ENCODE measurements at places on chromosomes 13 and 19. TPM values are rescaled to one million over a fixed set of nuclear protein-coding genes. Genes with fewer than 3 reads are reported as not detected.

Gene LILRA1
- total RNA-seq, result not detected

Gene ZNF730
- 2.4 TPM for total RNA-seq

DNA sequence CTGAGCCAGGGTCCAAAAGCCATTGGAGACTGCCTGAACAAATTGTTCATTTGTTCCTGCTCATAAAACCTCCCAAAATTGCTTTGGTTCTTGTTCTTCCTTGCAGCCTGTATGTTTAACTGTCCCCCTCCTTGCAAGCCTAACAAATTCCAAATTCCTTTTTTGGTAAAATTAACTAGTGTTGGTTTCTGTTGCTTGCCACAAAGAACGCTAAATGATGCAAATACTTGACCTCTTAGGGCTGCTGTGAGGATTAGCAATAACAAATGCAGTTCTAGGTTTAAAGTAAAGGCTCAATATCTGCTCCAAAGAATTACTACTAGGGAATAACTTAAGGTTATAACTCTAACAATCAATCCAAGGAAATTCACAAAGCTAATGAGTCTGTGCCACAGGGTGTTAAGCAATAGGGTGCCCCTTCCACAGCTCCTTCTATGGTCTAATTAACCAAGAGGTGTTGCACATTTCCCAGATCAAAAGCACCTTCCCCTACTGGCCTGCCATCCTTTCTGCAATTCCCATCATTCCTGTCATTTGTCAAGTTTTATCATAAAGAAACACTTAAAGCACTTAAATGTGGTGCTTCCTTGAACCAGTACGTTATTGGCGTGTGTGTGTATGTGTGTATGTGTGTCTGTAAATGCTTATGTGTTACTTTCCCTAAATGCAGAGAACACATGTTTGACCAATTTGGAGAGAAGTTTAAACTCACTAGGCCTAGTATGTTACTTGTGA lies 110.2 kb downstream of the RAP2A start:
- DNase-seq, result no peak
- no peaks in the 10 kb centered on the region for H3K27me3 ChIP-seq
- H3K27ac ChIP-seq, result no peak overlapping the region
- H3K4me3 ChIP-seq, result no peak overlapping the region

DNA sequence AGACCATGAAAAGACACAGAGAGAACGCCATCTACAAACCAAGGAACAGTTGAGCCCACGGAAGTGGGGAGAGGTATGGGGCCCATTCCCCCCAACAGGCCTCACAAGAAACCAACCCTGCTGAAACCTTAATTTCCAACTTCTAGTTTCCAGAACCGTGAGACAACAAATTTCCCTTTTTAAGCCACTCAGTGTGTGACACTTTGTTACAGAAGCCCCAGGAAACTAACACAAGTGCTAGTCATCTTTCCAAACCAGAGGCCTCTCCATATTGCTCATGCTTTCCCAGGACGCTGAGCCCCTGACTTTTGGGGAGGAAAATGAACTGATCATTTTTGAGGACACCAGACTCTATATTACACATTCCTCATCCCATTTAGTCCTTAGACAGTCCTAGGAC lies 186.8 kb downstream of the NUFIP1 start:
- H3K4me3 ChIP-seq, result no peak overlapping the region
- no peaks in the 10 kb centered on the region for H3K36me3 ChIP-seq
- DNase-seq, result no peak
- peaks cover 7% of the 10 kb centered on the region for H3K4me1 ChIP-seq

DNA sequence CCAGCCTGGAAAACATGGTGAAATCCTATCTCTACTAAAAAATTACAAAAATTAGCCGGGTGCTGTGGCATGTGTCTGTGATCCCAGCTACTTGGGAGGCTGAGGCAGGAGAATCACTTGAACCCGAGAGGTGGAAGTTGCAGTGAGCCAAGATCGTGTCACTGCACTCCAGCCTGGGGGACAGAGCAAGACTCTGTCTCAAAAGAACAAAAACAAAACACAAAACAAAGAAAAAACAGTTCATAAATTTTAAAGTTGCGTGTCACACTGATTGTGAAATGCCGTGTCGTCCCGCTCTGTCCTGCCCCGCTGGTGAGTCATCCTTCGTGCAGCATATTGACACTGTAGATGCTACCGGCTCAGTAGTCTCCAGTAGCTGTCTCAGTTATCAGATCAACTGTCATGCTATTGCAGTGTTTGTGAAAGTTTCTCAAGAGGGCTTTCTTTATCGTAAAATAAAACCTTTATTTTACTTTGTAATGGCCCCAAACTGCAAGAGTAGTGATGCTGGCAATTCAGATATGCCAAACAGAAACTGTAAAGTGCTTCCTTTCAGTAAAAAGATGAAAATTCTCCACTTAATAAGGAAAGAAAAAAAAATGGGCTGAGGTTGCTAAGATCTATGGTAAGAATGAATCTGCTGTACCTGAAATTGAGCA lies 36.4 kb upstream of the IGFL1 start:
- H3K27ac ChIP-seq, result peak overlapping the region; percentile 52
- H3K27me3 ChIP-seq, result peaks cover 51% of the 10 kb centered on the region
- no peak overlapping the region for H3K4me3 ChIP-seq
- DNase-seq, result no peak
- peaks cover 12% of the 10 kb centered on the region for H3K4me1 ChIP-seq

- no peaks in the 10 kb centered on the region for H3K27me3 ChIP-seq
- peak overlapping the region; percentile 99 for H3K27ac ChIP-seq
- peaks cover 9% of the 10 kb centered on the region for H3K36me3 ChIP-seq
Observed at GRCh38 chr19:29664753-29665214, 477 bp upstream of the PLEKHF1 start.

Data from osteocyte (in vitro differentiated cells).